ENCODE measurements at places on chromosomes 11 and 22. TPM values are rescaled to one million over a fixed set of nuclear protein-coding genes. Genes with fewer than 3 reads are reported as not detected.

DNA sequence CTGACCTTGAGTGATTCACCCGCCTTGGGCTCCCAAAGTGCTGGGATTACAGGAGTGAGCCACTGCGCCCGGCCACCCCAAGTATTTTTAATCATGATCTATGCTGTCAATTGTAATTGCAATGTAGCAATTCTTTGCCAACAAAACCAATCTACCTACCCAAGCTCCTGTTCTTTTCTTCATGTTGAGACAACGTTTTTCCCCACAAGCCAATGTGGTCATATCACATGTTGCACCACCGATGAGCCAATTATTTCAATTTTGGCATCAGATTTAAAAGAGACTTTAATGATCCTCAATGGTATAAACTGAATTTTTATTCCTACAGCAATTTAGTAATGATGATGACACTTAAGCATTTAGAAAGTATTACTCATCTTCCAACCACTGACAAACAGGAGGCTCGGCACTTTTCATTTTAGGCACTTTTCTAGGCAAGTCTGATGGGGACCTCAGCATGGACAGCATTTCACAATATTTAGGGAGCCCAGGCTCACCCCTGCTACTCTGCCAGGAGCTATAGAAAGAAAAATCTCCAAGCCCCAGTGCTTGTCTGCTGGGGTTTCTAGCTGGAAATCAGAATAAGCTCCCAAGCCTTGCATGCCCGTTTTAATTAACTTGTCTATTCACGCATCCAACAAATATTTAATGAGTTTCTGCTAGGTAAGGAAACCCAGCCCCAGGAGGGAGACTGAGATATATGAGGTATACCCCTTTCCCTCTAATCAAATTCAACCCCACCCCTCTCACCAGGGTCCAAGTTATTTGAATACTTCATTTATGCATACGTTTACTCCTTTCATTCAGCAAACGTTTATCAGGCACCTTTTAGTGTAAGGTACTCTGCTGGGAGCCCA lies 291.4 kb downstream of the ST3GAL4 start:
- no peak for DNase-seq

Gene PVALB
- total RNA-seq, result not detected

- no peak for DNase-seq
Observed at GRCh38 chr11:25769287-25769686, 562.6 kb upstream of the ANO3 start.

Gene SCN4B
- not detected for total RNA-seq

DNA sequence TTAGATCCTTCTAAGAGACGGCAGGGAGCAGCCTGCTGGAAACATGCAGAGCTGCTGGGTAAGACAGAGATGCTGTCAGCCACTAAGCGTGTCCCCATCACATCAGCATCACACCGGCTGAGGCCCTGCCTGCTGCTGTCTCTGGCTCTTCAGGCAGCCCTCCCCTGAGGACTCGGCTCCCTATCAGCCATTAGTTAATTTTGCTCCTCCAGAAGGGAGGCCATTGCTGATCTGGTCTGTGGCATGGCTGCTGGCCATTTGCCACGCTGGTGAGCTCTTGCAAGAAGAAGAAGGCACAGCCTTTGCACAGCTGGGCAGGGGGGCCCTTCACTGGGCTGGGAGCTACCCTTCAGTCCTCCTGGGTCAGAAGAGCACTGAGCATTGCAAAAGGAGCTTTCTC lies 131.2 kb upstream of the PARVA start:
- DNase-seq, result no peak

- DNase-seq, result no peak
Observed at GRCh38 chr11:77085652-77086051, 17.0 kb upstream of the OMP start.

DNA sequence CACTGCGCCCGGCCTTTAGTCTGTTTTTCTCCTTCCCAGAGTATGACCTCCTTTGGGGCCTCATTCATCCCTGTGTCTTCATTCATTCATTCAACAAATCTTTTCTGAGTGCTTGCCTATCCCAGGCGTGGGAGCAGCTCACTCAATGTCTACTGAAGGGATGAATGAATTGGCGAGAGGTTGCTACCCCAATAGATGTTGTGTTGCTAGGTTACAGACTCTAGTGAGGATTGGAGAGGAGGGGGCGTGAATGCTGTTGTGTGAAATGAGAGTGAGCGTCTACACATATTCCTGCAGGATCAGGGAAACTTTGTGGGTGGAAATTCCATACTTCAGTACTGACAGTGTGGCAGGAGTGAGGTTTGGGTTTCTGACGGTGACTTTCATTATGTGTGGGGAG lies 55.5 kb upstream of the EP300 start:
- no peak for DNase-seq

DNA sequence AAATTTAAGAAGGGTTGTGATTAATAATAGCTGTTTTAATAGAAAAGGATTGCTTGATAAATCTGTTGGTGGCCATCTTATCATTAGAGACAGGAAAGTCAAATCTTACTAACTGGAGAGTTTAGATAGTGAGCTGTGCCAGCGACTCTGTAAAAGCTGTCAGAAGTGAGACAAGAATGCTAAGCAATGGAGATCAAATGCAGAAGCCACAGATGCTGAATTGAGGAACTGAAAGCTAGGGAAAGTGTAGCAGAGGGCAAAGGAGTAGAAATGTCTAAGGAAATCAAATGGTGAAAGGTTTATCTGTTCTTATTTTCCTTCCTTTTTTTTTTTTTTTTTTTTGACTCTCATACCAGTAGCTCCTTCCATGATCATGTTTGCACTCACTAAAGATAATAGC lies 13.7 kb downstream of the MS4A13 start:
- no peak for DNase-seq

GRCh38 chr11:91394727-91395414 lies 829.7 kb upstream of the FAT3 start:
- DNase-seq, result peak; percentile 34

GRCh38 chr11:109364851-109365250 lies 57.1 kb upstream of the C11orf87 start:
- no peak for DNase-seq

Gene CARD18
- not detected for total RNA-seq

Gene IGF2
- total RNA-seq, result 0.37 TPM

GRCh38 chr22:39423976-39424375 lies 24.4 kb downstream of the TAB1 start:
- DNase-seq, result no peak

DNA sequence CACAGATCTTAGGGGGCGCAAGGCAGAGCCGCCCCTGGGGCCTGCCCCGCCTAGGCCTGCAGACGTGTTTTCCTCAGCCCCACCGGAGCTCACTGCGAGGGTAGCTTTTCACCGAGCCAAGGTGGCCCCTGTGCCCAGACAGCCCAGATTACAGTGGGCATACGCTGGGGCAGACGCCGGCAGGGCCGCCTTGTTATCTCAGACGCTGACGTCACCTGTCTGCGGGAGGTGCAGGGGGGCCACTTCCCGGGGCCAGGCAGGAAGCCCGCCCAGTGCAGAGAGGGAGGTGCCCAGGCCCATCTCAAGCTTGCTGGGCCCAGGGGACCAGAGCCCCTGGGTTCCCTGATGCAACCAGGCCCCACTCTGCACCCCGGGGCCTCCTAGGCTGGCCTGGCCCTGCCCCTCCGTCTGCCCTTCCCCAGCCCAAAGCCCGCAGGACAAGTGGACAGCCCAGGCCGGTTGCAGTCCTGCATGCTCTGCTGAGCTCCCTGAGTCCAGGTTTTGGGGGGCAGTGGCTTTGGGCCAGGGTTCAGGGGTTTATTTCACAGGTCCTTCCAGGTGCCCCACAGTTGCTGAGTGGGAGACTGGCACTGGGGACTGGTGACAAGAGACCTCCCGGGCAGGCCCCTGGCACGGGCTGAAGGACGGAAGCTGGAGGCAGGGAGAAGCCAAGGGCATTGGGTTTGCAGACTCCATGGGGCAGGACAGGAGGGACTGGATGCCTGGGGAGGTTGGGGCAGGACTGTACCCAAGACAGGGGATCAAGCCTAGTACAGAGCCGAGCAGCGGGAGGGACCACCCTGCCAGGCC lies 38.6 kb downstream of the IGF2 start:
- DNase-seq, result no peak

DNA sequence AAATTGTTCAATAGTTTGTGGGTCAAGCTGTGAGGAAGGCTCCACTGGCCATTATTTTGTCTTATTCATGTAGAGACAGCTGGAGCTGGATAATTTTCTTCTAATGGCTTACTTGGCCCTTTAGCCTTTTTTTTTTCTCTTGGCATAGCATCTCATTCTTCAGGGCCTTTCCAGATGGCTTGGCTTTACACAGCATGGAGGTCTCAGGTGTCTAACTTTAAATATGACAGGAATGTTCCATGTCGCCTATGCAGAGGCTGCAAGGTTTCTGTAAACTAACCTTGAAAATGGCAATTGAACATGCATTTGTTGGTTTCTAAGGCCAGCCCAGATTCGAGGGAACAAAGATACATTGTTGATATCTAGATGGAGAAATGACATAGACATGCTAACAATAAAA lies 247.9 kb upstream of the CNTN5 start:
- no peak for DNase-seq

Gene SMTN
- 61.0 TPM for total RNA-seq

GRCh38 chr11:58832056-58832645 lies 12.4 kb downstream of the GLYATL2 start:
- DNase-seq, result no peak
